ENCODE measurements at places on chromosomes 3 and 15. TPM values are rescaled to one million over a fixed set of nuclear protein-coding genes. Genes with fewer than 3 reads are reported as not detected.

DNA sequence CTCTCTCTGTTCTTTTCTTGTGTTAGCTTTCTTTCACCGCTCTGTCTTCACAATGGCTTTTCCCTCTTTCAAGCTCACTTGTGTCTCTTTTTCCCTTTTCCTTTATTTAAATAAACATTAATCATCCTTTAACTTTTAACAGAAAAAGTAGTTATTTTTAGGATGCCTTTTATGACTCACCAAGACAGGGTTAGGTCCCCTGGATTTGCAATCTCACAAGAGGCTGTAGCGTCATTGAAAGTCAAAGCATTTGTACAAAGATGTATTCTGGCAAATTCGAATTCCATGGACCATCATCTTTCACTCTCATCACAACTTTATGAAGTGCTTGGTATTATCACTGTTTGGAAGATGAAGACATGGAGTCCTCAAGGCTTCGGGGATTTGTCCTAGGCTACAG, 34.8 kb upstream of the MCTP2 start:
- DNase-seq: no peak

Gene CHAC1
- 22.3 TPM for total RNA-seq

DNA sequence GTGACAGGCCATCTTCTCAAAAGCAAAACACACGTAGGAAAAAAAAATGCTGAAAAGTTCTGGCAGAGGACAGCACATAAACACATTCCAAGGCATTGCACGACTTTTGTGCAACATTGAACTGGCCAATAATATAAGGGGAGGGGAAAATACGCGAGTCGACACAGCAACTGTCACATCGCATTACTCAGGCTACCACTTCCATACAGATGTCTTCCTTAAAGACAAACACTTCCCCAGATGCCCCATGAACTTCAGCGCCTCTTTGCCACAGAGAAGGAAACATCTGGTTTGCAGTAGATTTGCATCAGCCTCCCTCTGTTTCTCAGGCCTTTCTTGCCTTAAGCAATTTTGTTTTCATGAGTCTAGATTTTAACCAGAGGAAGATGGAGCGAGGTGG, 144.4 kb upstream of the IGF1R start:
- DNase-seq: no peak

Gene GPR62
- not detected for total RNA-seq

Gene GOLGA8G
- not detected for total RNA-seq

- no peak for DNase-seq
Measured at GRCh38 chr3:48700731-48701405, 15.2 kb upstream of the NCKIPSD start.

GRCh38 chr3:50163572-50164455, 8.7 kb downstream of the SEMA3F start:
- no peak for DNase-seq

DNA sequence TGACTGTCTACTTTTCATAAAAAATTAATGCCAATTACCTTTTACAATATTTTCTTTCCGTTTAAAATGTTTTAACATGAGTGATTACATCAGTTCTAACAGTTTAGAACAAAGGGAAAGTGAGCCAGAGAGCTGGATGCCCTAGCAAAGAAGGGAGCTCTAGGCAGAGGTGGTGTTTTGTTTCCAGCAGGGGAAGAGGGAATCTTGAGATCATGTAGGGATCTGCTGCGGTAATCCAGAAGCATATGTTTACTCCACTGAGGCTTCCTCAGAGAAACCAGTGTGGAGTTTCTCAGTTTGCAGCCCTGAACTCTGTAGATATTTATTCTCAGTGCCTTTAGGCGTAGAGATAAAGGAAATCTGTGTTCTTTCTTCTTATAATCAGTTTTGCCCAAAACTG, 399.3 kb downstream of the NLGN1 start:
- DNase-seq: no peak

Gene NR1I2
- total RNA-seq: 1.1 TPM

Gene PCBP4
- total RNA-seq: 10.3 TPM

GRCh38 chr3:150497956-150498355, 48.3 kb downstream of the SERP1 start:
- no peak for DNase-seq

DNA sequence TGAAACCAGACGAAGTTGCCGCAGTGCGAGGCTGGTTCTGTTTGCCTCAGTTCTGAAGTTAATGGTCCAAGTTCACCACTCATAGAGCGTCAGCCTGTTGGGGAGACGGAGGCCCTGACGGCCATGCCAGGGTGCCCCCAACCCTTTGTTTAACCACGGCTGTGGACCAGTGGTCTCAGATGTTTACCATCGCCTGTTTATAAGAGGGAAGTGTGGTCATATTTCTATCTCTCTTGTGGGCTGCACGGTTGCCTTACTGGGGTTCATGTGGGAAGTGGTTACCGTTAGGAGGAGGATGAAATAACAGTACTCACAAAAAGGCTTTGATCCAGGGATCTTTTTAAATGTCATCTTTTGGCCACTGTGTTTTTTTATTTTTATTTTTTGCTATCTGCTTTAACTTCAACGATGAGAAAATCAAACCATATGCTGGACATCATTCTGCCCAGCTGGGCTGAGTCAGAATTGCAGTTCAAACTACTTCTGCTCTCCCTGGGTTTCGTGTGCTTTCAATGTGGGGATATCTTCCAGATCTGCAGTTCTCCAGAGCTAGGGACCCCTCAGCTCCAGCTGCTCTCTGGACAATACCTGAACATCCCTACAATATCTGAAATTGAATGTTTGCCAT, 17.8 kb downstream of the SMAD3 start:
- DNase-seq: no peak

Gene TLNRD1
- total RNA-seq: 25.7 TPM

DNA sequence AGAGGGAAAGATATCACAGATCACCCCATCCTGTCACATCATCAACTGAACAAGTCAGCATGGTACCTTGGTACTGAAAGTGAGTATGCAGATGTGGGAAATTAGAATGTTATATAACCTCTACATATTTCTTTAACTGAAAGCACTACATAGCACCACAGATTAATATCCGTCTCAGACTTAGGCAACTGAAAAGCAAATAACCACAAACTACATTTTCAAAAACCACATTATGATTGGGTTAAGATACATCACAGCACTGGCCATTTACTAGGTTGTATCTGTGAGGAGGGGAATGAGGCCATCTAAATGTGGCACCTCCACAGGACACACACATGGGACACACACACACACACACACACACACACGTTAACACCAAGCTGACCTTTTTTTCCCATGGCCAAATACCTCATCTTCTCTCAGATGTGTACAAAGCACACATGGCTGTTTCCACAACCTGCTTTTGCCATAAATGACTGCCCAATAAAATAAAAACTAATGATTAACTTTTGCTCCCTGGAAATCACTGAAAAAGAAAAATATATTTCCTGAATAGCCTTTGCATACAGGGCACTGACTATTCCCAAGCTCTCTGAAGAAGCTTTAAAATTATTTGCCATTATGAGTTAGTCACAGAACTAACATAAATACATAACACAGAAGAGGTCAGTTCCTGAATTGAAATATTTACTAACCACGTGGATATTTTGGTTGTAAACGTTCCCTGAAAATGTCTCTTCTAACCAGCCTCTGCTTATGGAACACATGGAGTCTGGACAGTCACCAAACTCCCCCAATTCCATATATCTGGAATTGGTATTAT, 60.1 kb downstream of the SUMF1 start:
- DNase-seq: no peak

- no peak for DNase-seq
Measured at GRCh38 chr3:178880274-178880673, 191.3 kb downstream of the ZMAT3 start.

GRCh38 chr15:65343374-65343981, 34.3 kb downstream of the IGDCC3 start:
- DNase-seq: no peak

DNA sequence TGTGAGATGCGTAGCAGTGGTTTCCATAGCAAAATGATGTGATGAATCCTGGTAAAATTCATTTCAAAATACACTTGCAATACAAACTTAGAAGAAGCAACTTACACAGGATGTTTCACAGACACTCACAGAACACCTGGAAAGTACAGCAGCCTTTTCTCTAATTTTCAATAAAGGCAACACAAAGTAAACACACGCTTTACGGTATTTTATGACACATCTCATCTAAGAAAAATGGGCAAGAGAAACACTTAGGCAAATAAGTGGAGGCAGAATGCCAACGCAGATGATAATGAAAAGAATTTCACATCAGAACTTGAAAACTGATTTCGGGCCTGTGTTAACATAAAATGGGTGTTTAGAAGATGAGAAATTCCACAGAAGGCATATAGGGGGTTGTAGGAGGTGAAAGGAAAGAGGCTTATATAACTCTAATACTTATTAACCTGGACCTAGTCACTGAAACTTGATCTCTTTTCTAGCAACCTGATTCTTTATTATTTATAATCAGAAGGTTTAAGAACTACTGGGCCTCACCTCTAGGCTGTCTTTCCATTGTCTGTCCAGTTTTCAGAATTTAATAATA, 25.6 kb upstream of the MAP3K13 start:
- DNase-seq: no peak

- DNase-seq: no peak
Measured at GRCh38 chr15:40500568-40501330, 30.0 kb downstream of the CHST14 start.

- no peak for DNase-seq
Measured at GRCh38 chr3:62823461-62824050, 51.7 kb downstream of the CADPS start.

- DNase-seq: no peak
Measured at GRCh38 chr3:176933704-176934103, 263.6 kb downstream of the TBL1XR1 start.

GRCh38 chr3:126432361-126433104, 37.8 kb downstream of the CFAP100 start:
- DNase-seq: no peak

Gene FANCD2OS
- not detected for total RNA-seq

Gene ARGFX
- not detected for total RNA-seq

DNA sequence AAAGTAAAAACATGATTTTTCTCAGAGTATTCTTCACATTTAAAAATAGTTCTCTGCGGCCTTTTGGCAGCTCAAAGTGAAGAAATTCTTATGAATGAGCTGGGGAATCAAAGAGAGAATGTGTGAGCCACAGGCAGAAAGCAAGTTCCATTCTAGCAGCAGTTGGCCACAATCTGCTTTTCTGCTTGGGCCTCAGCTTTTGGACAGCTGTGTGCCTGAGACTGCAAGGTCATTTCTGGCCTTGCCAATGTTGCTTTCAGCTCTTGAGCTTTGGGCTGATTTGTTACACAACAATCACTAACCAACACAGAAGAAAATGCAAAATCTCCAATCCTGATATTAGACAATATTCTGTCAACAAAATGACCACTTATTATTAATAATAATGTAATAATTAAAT, 14.4 kb upstream of the TM4SF4 start:
- DNase-seq: no peak

GRCh38 chr15:35616498-35617271, 70.7 kb upstream of the DPH6 start:
- DNase-seq: no peak

- no peak for DNase-seq
Measured at GRCh38 chr15:89360294-89360971, 25.8 kb upstream of the POLG start.

DNA sequence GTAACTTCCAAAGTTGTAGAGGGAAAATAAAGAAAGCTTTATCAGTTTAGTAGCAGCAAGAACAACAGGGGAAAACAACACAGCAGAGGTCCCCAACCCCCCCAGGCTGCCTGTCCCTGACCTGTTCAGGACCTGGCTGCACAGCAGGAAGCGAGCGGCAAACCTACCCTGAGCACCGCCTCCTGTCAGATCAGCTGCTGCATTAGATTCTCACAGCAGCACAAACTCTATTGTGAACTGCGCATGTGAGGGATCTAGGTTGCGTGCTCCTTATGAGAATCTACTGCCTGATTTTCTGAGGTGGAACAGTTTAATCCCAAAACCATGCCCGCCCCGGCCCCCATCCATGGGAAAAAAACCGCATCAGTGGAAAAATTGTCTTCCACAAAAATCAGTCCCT, 40.3 kb downstream of the USP50 start:
- DNase-seq: no peak

GRCh38 chr15:65411465-65412071, 11.2 kb downstream of the IGDCC4 start:
- no peak for DNase-seq

Measured in activated B cell treated with CpG ODN at 0.5 μM for 24 hours (primary cell).